ENCODE measurements at places on chromosomes 16 and 17.

DNA sequence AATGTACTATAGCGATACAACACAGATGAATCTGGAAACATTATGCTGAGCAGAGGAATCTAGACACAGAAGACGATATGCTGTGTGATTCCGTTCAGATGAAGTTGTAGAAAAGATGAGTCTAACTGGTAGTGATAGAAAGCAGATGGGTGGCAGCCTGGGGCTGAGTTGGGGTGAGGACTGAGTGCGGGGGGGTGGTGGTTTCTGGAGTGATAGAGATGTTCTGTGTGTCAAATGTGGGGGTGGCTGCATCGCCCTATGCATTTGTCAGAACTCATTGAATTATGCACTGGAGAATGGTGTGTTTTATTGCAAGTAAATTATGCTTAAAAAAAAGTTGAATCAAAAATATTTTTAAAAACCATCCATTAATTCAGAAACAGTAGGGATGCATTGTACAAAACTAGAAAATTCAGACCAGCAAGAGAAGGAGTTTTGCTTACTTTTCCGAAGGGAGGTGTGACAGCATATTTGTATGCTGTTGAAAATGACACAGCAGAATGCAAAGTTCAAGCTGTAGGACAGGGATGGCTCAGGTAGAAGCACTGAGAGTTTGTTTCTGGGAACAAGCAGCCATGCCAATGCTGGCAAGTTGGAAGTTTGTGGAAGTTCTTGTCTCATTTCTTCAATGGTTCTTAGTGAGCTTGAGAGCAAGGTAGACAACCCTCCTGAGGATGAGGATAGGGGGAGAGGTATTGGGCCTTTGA, 13.0 kb upstream of the DRG2 start:
- DNase-seq, result no peak

GRCh38 chr17:43125967-43126910, 1.1 kb upstream of the BRCA1 start:
- DNase-seq, result no peak

DNA sequence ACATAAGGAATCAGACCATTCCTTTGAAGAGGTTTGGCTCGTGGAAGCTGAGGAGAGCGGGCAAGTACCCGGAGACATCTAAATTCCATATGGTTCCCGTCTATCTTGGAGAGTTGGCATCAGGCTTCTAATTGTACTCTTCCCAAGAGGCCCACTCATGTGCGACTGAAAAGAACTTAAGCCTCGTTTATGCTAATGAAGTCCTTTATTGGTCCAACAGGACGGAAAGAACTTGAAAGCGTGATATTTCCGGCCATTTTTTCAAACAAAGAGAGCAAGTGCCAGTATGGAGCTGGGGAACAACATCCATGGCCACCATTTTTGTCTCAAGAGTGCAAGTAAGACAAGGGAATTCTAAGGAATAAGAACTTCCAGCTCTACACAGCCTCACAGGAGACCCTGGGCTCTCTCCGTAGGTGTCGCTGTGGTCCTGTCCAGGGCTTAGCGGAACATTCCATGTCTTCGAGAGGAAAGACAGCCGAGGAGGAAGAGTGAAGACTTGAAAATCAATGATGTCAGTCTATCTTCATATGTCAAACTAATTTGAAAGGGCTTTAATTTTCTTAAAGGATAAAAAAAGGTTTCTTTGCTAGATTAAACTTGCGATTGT, 566.0 kb upstream of the PSMD7 start:
- no peak for DNase-seq

DNA sequence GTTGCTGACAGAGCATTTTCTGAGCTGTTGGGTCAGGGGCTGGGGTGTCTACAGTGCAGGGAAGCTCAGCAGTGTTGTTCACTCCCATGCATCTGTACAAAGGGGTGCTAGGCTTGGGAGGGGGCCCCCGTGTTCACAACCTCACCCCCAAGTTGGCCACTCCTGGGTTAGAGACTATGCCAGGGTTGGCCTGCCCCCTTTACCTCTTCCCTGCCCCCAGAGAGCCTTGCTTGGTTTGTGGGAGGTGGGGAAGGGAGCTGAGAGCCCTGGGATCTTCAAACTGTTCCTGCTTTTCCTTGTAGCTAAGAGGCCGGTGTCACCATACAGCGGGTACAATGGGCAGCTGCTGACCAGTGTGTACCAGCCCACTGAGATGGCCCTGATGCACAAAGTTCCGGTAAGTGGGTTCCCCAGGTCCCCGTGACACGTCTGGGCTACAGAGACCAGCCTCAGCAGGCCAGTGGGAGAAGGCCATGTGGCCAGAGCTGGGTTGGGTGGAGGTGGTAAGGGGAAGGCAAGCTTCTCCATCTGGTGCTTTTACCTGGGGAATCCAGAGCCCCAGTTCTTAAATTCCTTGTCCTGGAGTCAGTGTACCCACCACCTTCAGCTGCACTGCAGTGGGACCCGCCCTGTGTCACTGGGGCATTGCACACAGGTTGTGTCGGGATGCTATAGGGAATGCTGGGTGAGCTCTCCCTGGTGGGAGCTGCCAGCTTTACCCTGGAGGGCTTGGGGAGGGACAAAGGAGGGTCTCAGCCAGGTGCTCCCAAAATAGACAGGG, 11.8 kb downstream of the GPRC5C start:
- no peak for DNase-seq

DNA sequence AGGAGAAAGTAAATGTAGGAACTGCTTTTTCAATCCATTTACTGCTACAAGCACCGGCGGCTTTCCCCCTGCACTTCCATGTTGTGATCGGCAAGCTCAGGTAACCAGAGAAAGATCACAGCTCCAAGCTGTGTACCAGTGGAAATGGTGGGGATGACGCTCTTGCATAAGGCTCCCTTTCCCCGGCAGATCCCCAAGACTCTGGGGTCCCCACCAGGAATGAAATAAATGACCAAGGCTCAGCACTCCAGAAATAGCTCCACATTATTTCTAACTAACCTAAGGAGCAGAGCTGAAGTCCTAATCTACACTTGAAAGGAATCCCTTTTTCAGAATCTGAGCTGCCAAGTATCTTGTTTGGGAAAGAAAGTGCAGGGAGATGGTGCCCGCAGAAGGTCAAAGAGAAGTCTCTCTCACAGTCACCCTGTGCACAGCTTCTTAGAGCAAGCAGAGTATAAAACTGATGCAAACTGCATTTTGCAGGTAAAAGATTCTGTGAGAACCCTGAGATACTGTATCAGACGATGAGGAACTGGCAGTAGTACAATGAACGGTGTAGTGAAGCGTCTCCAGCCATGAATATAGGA, 11.1 kb downstream of the GRB2 start:
- DNase-seq, result no peak

- DNase-seq, result no peak
These were observed 14.6 kb downstream of the EEF2K start for GRCh38 chr16:22220714-22221113.

- DNase-seq, result no peak
These were observed 441.6 kb upstream of the HSBP1 start for GRCh38 chr16:83366228-83366627.

- DNase-seq, result no peak
These were observed 27.4 kb downstream of the IQCK start for GRCh38 chr16:19745286-19746010.

GRCh38 chr16:11372073-11372828, 27.0 kb downstream of the RMI2 start:
- no peak for DNase-seq

GRCh38 chr17:44642834-44643233, 13.4 kb upstream of the MEIOC start:
- DNase-seq, result no peak

DNA sequence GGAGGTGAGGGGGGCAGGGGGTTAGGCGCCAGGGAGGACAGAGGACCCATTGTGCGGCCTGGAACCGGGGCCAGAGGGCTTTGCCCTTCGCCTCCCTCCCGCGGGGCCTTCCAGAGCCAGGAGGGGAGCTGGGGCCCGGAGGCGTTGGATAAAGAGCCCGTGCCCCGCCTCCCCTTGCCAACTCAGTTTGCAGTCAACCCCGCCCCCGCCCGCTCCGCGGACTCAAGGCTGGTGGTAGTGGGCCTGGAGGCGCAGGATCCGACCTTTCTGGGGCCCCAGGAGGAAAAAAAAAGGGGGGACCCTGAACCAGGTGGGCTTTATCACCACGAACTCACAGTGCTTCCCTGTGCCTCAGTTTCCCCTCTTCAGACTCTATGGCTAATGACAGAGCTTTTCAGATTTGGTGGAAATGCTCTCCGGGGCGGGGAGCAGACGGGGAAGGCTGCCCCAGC, 2.0 kb upstream of the SPHK1 start:
- peak; percentile 14 for DNase-seq

DNA sequence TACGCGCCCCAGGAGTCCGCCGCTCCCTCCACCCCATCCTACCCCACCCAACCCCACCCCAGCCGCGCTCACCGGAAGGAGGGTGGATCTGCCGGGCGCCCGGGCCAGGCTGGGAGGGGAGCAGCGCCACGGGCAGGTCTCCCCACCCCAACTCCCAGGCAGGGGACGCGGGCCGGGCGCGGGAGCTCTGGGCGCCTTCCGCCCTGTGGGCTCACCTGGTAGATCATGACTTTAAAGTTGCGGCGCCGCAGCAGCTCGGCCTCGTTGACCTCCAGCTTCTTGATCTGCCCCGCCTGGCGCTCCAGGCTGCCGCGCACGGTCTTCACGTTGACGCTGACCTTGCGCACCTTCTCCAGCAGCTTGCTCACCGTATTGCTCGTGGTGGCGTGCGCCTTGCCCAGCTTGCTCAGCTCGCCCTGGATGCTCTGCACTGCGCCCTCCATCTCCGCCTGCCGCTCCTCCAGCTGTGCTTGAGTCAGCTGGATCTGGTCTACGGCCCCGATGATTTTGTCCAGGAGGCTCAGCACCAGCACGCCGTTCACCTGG, 571 bp downstream of the CAVIN1 start:
- peak; percentile 39 for DNase-seq

- DNase-seq, result no peak
These were observed 7.8 kb downstream of the HNF1B start for GRCh38 chr17:37737081-37737480.

DNA sequence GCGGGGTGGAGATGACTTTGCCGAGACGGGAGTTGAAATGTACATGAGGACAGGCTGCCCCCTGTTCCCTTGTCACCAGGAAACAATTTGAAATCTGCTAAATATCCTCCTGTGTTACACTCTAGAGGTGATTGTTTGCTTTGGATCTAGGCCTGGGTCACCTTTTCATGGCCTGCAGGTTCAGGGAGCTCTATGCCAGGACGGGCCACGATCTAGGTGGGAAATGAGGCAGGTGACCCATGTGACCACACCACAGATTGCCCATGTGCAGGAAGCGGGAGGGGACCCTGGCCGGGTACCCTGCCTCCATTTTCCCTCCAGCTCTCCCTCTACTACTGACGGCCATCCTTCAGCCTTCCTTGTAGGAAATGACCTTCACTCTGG, 43.4 kb downstream of the MEAK7 start:
- DNase-seq, result no peak

DNA sequence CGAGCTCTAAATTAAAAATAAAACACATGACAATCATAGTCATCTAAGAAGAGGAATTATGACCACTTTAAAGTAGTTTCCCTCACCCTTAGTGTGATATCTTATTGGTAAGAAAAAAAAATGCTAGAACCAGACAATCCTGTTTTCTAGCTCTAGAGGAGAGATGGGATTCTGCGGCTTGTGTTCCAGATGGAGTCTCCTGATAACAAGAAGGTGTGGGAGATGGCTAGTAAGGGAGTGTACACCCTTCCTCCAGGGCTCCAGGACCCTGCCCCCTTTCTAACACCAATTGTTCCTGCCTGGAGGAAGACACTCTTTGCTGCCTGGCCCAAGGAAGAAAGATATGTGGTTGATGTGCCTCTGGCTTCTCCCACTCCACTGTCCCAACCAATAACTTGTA, 68.8 kb upstream of the FBXO47 start:
- no peak for DNase-seq
